Activated T-helper 1 cell treated with Interleukin-2 at 50 U/mL for 16 hours (primary cell): ENCODE measurements at places on chromosomes 6 and 20.

DNA sequence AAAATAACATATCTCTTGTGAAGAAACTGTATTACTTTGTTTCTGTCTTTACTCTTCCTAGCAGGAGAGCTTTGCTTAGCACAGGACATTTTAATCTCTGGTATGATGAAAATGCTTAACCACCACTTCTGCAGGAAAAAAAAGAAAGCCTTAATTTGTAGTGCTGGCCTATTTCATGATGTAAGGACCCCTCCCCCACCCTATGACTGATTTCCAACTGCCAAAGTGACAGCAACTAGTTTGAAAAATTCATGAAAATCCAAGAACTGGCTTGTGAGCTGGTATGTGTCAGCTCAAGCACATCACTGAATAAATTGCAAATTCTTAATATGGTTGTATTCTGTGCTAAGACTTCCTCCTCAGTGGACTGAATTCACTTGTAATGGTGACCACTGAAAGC is 125.3 kb downstream of the REV3L start:
- DNase-seq: no peak

GRCh38 chr6:167517254-167517916 is 192.5 kb downstream of the TTLL2 start:
- no peak for DNase-seq

- DNase-seq: no peak
These were observed 79.0 kb downstream of the DNAAF9 start for GRCh38 chr20:3328501-3328900.

DNA sequence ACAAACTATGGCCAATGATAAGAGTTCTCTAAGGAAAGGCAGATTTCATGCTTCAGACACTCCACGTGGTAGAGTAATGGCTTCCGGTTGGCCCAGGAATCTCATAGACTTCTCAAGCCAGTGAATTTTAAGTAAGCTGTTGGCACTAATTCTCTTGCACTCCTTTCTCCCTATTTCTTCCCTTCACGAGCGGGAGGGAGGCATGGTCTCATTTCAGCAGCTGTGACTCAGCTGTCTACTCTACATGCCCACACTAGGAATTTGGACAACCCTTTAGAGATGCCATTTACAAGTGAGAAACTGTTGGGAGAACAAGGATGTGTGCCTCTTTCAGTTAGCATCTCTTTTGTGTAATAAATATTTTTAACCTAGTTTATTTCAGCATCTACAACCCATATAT is 107.7 kb downstream of the PTPRK start:
- no peak for DNase-seq

DNA sequence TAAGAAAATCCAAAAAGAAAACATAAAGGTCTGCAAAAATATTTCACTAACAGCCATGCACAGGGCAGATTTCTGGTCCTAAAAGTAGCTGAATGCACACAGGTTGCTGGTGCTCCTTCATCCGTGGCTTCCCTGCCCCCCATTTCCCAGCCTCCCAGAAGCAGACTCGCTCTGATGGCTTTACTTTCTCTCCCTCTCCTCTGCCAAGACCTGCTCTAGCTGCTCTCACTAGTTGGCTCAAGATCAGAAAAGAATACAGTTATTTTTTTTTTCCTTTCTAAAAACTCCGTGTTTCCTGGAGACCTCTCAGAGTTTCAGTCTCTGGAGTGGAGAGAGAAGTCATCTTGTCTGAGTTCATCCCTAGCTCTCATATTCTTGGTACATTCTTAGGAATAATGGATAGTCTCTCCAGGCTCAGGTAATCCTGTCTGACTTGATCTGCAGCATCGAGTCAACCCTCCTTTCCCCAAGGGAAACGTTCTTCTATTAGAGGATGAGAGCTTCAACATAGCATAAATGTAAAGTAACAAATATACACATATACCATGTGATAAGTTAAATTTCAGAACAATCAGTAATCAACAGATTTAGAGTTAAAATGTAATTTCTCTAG is 214.2 kb downstream of the TBC1D7 start:
- DNase-seq: no peak

DNA sequence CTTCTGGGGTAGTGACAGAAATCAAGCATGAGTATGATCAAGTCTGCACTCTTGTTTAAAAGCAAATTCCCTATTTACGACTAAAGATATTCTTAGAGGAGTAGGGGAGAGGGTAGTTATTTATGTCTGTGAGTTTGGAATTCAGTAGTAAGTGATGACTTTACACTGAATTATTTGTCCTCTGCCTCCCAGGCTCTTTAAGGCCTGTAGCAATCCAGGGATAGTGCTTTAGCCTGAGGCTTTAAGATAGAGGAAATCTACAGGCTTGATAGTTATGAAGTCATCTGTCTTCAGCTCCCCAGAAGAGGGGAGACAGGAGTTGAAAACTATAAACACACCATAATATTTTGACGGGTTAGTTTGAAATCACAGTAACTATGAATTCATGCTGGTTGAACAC is 664.5 kb downstream of the EPM2A start:
- no peak for DNase-seq

DNA sequence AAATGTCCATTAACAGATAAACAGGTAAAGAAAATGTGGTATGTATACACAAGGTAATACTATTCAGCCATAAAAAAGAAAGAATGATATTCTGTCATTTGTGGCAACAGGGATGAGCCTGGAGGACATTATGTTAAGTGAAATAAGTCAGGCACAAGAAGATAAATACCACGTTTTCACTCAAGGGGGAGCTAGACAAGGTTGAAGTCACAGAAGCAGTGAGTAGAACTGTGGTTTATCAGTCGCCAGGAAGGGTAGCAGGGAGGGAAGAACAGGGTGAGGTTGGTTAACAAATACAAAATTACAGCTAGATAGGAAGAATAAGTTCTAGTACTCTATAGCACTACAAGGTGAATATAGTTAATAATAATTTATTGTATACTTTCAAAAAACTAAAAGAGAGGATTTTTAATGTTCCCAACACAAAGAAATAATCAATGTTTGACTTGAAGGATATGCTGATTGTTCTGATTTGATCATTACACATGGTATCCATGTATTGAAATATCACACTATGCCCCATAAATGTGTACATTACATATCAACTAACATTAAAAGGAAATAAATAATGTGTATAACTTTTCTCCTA is 21.1 kb downstream of the RTN4IP1 start:
- no peak for DNase-seq

GRCh38 chr20:7146552-7147219 is 379.2 kb downstream of the BMP2 start:
- DNase-seq: no peak

GRCh38 chr20:3778976-3779375 is 2.3 kb downstream of the SPEF1 start:
- DNase-seq: no peak

GRCh38 chr6:157225575-157225995 is 97.7 kb downstream of the TMEM242 start:
- no peak for DNase-seq

DNA sequence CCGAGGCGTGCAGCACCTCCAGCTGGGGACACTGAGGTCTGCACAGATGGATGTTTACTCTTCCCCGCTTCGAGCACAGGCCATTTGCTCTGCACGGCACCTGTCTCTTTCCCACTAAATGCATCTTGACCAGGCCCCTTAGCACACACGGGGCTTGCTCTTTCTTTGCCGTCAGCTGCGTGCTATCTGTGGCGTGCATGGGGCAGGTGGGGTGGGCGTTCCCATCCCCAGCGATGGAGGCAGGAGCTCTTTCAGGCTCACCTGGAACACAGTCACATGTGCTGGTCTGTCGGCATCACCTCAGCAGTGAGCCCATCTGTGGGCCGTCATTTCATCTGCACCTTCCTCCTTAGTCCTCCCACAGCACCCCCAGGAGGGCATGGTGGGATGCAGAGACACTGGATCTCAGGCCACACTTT is 35.1 kb downstream of the RBM38 start:
- no peak for DNase-seq
